ENCODE measurements at places on chromosomes 1 and 21. TPM values are rescaled to one million over a fixed set of nuclear protein-coding genes. Genes with fewer than 3 reads are reported as not detected.

The EPHA8 gene
- 0.04 TPM for total RNA-seq

The MYBPH gene
- total RNA-seq = 109 TPM

The L1TD1 gene
- total RNA-seq = 0.84 TPM

The CFAP74 gene
- total RNA-seq = not detected

The PROK1 gene
- not detected for total RNA-seq
